Activated CD4-positive, alpha-beta T cell treated with anti-CD3 and anti-CD28 coated beads, Interleukin-2, amount 50 U/mL, for 1 hour (primary cell): ENCODE measurements at places on chromosomes 5 and 9.

- no peak for DNase-seq
These were observed 236.5 kb upstream of the HAPLN1 start for GRCh38 chr5:83957188-83957587.

DNA sequence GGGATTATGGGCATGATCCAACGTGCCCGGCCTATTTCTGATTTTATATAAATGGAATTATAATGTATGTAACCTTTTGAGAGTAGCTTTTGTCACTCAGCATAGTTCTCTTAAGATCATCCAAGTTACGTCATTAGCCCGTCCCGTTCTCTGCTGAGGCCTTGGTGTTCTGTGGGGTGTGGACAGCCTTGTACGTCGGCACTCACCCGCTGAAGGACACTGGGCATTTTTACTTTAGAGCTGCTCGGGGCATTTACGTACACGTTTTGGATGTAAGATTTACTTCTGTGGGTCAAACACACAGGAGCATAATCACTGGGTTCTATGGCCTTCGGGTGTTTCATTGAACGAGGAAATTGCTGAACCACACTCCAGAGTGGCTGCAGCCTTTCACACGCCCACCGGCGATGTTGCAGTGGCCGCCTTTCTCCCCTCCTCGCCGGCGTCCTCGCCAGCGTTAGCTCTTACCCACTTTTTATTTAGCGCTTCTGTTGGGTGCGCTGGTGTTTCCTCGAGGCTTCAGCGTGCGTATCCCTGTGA is 101.8 kb downstream of the EHMT1 start:
- no peak for DNase-seq

DNA sequence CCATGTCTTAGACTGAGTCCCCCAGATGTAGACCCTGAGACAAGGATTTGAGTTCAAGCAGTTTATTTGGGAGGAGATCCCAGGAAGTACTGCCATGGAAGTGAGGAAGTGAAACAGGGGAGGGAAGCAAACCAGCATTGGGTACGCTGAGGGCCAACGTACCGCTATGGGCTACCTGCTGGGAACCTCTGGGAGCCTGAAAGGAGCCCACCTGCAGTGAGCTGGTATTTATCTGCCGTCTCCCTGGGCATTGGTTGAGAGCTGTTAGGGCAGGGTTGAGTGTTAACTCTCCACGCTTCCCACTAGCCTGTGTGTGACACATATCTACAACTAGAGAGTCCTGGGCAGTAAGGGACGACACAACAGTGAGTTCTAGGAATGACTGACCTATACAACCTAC is 131.6 kb upstream of the SLC24A2 start:
- no peak for DNase-seq

GRCh38 chr5:14426521-14426920 is 155.1 kb upstream of the OTULINL start:
- DNase-seq, result no peak

DNA sequence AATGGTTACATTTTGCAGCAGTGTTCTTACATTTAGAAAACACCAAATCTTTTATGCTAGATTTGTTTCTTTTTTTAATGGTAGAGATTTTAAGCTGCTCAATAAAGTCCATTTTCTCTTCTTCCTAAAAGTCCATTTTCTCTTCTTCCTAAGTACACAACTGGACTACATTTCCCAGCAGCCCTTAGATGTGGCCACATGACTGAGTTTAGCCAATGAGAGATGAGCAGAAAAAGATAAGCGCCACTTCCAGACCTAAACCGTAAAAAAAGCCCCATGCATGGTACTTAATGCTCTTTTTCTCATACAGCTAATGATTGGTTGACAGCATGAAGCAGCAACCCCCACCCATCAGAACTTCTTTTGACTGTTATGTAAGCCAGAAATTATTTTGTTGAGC is 206.7 kb downstream of the FAM114A2 start:
- DNase-seq, result no peak

DNA sequence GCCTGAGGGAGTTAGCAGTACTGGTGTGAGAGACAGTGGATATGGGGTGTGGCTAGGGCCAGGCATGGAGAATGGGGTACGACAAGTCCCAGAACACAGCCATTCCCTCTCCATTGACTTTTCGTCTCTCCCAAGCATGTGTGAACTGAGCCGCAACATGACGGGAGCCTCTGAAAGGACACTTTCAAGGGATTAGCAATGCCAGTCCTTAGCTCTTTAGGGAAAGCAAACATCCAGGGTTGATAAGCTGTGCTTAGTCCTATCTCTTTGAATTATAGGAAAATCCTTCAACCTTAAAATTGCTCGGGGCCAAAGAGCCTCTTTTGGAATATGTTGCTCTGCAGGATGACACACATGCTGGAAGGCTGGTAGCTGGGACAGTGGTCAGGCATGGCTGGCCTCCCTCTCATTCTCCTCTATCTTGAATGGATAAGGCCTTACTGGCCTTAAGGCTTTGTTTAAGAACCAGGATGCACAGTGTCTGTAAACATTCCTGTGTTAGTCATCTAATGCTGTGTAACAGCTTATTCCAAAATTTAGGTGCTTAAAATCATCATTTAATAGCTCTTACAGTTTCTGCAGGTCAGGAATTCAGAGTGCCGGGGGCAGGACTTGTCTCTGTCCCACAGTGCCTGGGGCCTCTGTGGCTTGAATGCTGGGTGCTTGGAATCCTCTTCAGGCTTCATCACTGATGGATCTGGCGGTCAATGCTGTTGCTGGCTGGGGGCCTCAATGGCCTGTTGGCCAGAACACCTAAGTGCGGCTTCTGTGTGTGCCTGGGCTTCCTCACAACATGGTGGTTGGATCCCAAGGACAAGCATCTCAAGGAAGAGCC is 95.3 kb downstream of the PTTG1 start:
- DNase-seq, result no peak

GRCh38 chr9:92276331-92277032 is 17.0 kb downstream of the IARS1 start:
- DNase-seq, result no peak

- DNase-seq, result no peak
These were observed 36.6 kb downstream of the NREP start for GRCh38 chr5:111720333-111720890.

DNA sequence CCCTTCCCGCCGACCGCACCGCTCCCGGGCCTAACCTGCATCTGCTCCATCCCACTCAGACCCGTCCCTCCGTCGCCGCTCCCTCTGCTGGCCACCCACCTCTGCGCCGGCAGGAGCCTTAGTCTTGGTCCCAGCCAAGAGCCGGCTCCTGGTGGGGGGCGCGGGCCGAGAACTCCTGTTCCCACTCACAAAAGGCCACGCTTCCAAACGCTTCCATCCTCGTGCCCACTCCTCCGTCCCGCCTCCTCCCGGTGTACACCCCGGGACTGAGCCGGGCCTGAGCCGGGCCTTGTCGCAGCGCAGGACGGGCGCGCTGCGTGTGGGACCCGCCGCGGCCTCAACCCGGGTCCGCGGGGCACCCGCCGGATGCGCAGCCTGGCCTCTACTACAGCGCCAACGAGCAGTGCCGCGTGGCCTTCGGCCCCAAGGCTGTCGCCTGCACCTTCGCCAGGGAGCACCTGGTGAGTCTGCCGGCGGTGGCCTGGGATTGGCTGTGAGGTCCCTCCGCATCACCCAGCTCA is 7.5 kb downstream of the ADAMTS13 start:
- DNase-seq, result peak; percentile 12

DNA sequence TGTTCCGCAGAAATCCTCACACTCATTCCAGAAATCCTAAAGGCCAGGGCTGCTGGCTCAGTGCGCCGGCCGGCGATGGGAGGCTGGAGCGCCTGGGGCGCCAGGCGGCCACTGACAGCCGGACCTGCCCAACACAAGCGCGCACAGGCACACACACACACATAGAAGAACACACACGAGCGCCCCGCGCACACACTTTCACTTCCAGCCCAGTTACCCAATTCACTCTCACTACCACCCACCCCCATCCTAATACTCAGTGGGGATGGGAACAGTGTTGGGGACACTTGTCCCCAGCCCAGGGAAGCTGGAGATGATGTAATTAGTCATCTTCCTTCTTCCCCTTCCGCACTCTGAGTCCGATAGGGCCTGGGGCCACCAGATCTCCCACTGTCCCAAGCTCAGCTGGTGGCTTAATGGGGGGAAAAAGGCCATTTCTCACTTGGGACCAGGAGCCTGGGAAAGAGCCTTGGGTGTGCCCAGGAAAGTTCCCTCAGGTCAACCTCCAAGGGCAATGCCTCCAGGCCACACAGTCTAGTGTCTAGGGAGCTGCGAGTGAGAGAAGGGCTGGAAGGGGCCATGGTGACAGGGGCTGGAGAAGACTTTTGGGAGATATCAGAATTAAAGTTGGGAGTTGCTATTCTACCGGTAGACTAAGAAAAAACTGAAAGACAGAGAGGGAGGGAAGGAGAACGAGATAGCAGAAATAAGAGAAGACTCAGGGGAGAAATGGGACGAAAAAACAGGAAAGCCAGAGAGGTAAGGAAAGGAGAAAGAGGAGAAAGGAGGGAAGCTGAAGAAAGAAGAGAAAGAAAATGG is 1.7 kb downstream of the EBF1 start:
- no peak for DNase-seq

DNA sequence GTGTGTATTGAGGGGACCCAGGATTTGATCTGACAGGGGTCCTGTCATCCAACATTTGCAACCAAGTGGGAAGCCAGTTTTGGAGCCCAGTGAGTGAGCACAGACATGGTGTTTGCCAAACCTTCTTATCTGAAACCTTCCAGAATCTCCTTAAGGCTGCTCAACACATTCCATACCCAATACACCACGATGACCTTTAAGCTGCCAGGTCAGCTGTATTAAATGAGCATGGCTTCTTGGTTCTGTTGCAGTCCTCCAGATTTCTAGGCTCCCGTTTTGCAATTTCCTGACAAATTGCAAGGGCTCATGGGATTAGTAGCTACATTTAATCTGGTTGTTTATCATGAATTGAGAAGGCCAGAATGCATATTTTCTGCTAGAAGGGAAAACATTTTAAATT is 124.2 kb upstream of the ATP10B start:
- no peak for DNase-seq

GRCh38 chr5:171893290-171893886 is 107.8 kb downstream of the SMIM23 start:
- DNase-seq, result no peak

DNA sequence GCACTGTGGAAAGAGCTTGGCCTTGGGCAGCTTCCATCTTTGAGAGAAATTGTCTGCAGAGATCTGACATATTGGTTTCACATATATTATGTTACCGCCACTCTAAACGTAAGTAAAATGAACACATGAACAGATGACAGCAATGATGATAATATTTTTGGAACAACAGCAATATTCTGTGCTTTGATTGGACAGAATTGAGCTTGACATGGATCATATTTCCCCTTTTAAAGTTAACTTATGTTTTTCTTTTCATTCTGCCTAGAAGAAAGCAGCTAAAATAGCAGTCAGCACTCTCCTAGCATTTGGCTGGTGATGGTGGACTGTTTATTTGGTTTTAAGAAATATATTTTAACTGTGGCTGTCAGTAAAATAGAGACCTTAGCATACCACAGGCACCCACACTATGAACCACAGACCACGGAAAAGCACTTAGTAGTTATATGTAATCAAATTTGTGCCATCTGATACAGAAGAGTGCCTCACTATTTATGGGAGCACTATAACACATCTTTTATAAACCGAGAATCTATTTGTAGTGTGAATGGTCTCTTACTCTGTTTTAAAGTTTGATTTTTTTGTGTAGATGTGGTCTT is 1.8 kb upstream of the CFAP95 start:
- DNase-seq, result no peak

DNA sequence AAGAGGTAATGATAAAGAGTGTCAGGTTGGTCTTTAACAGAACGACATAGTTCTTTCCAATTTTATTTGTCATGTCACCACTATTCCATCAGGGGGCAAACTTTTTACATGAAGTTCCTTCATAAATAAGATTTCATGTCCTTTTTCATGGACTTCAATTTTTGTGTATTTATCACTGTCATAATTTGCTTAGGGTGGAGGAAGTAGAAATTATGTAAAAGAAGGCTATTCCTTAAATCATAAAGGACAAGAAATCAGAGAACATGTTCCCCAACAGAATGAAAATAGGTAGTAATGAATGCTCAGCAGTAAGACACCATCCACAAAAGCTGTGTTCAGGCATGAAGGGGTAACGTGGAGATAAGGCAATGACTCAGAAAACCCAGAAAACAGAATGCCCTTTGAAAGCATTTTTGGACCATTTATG is 72.7 kb downstream of the ZFAND5 start:
- DNase-seq, result no peak

- no peak for DNase-seq
These were observed 48.7 kb downstream of the MARCHF3 start for GRCh38 chr5:126981701-126982100.

DNA sequence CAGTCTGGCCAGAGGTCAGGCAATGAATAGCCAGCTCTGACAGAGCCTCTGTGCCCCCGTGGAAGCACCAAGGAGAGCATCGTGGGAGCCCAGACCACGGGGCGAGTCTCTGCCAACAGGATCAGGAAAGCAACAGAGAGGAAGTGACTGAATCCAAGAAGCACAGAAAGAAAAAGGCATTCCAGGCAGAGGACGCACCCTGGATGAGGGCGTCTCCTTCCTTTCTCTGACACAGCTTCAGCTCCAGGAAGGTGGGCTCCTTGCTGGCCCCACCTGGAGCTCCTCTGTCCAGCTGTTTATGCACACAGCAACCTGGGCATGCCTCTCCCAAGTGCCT is 16.6 kb downstream of the HK3 start:
- no peak for DNase-seq

GRCh38 chr5:61969347-61969746 is 336.7 kb upstream of the KIF2A start:
- no peak for DNase-seq

GRCh38 chr5:59380350-59380951 is 513.1 kb downstream of the PDE4D start:
- no peak for DNase-seq

DNA sequence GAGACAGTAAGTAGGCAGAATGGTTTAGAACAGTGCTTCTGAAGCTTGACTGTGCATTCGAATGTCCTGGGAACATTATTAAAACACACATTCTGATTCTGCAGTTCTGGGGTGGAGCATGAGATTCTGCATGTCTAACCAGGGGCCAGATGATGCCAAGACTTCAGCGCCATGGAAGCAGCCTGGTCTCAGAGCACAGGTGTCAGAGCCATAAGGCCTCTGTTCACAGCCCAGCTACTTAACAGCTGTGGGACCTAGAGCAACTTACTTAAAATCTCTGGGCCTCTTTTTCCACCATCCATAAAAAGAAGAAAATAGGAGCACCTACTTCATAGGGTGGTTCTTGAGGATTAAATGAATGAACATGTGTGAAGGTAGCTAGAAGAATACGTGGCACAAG is 84.0 kb downstream of the GNAQ start:
- no peak for DNase-seq

DNA sequence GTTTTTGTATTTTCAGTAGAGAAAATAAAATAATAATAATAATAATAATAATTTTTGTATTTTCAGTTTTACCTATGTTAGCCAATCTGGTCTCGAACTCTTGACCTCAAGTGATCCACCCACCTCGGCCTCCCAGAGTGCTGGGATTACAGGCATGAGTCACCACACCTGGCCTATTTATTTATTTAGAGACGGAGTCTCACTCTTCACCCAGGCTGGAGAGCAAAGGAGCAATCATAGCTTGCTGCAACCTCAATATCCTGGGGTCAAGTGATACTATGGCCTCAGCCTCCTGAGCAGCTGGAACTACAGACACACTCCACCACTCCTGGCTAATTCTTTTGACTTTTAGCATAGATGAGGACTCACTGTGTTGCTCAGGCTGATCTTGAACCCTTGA is 167.5 kb downstream of the TLE1 start:
- DNase-seq, result no peak
